ENCODE measurements at places on chromosomes 13 and 19. TPM values are rescaled to one million over a fixed set of nuclear protein-coding genes. Genes with fewer than 3 reads are reported as not detected.

The TNFRSF19 gene
- total RNA-seq = 0.29 TPM

The GNA15 gene
- not detected for total RNA-seq

The OVOL3 gene
- not detected for total RNA-seq

The EDDM13 gene
- total RNA-seq = 0.65 TPM

The CEACAM3 gene
- not detected for total RNA-seq

The ZNF865 gene
- 10.1 TPM for total RNA-seq

The DACH1 gene
- total RNA-seq = 24.0 TPM

The NOVA2 gene
- total RNA-seq = 35.2 TPM

The DHDH gene
- not detected for total RNA-seq

The RASGRP4 gene
- total RNA-seq = not detected

The SLC25A41 gene
- total RNA-seq = not detected

The CPAMD8 gene
- total RNA-seq = 2.2 TPM

The GDF15 gene
- total RNA-seq = 165 TPM

The CEACAM4 gene
- total RNA-seq = not detected

The GZMM gene
- total RNA-seq = not detected

The NBEA gene
- 4.4 TPM for total RNA-seq

The PEAK3 gene
- not detected for total RNA-seq

The RDH8 gene
- not detected for total RNA-seq

The ZNF154 gene
- total RNA-seq = 2.0 TPM

The CEACAM1 gene
- 2.1 TPM for total RNA-seq

The CEACAM21 gene
- total RNA-seq = 2.7 TPM

The SLC46A3 gene
- total RNA-seq = 3.9 TPM

Measured in endothelial cell of umbilical vein (primary cell).